ENCODE measurements at places on chromosomes 6 and 20.
A peak's percentile ranks its signal among the peaks of the same experiment; 100 is the strongest.

DNA sequence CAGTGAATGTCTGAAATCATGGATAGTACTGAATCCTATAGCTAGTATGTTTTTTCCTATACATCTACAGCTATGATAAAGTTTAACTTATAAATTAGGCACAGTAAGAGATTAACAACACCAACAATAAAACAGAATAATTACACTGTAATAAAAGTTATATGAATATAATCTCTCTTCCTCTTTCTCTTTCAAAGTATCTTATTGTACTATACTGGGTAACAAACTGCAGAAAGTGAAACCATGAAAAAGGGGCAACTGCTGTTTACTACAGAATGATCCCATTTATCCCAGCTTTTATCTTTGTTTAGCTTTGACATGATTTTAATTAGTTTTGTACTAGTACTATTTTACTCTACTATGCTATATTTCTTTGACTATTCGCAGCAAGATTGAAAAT, 25.8 kb downstream of the ESF1 start:
- DNase-seq, result no peak

DNA sequence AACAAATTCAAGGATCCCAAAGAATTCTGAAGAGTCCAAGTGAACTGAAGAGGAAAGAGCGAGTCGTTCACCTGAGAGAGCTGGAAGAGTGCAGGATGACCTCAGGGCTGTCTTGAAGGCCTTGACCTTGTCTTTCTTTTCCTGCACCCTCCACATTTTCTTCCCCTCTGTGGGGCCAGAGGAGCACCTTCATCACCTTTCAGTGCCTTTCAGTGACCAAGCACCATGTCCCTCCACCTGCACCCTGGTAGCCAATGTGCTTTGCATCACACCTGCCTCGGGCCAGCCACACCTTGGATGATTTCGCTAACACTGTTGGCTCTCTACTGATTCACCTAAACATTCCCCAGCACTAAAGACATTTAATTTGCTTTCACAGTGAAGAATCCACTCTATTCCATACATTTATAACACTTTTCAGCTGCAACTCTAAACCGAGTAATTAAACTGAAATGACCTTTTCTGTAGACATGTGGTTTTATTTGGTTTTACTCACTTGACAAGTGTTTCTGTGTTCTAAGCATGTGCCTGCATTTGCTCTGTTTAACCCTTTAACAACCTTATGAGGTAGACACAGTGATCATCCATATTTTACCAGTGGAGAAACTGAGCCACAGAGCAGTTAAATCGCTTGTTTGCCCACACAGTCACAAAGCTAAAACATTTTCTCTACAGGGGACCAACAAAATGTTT, 121.3 kb upstream of the CST7 start:
- no peak for DNase-seq

DNA sequence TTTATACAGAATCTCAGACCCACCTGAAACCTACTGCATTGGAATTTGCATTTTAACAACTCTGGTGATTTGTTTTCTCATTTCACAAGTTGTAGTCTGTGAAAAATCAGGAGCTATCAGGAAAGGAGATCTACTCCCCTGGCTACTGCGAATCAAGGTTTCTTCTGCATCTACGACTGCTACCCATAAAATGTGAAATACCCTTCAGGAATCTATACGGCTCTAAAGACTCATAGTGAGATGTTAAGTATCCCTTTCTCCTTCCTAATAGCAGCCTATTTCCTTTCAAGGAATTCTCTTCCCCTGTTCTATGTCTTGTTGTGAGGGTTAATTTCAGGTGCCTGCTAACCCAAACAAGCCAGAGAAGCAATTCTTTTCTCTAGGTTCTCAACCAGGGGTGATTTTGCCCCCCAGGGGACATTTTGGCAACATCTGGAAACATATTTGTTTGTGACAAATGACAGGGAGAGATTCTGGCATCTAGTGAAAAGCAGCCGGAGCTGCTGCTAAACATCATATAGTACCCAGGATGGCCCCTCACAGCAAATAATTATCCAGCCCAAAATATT, 26.3 kb downstream of the WFDC3 start:
- no peak for DNase-seq

DNA sequence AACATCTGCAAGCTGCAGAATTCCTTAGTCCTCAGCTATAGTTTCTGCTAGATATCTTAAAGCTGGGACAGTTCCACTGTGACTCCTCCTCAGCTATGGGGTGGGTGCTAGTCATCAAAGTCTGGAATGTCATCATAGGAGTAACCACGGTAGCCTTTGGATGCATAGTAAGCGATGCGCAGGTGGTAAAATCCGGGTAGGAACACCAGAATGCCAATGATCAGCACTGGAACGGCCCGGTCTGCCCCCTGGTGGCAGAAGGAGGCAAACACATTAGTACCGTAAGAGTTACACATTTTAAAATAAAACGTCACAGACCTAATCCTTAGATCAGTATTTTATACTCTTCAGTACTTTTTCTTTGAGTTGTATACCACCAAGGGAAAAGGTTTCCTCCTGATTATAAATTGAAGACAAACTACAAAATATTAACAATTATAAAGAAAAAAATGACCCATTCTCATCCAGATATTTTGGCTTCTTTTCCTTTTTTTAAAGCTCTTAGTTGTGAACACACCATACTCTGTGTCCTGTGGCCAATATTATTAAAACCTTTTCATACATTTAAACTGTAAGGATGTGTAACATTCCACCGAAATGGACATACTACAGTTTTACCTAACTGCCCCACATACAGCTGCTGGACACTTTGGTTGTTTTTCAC, 18.9 kb downstream of the PCNA start:
- no peak for DNase-seq

DNA sequence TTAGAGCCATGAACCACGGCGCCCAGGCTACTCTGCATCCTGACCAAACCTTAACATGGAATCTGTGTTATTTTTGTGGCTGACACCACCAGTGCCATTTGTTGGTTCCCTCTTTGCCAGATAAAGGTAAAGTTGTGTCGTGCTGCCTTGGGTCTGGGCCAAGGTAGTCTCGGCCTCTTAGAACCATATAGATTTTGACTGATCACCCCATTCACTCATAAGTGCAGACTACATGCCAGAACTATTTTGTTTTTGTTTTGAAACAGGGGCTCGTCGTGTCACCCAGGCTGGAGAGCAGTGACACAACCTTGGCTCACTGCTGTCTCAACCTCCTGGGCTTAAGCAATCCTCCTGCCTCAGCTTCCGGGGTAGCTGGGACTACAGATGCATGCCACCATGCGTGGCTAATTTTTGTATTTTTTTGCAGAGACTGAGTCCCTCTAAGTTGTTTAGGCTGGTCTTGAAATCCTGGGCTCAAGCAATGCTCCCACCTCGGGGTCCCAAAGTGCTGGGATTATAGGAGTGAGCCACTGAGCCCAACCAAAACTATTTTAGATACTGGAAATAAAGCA, 19.2 kb upstream of the RIPOR3 start:
- no peak for DNase-seq

DNA sequence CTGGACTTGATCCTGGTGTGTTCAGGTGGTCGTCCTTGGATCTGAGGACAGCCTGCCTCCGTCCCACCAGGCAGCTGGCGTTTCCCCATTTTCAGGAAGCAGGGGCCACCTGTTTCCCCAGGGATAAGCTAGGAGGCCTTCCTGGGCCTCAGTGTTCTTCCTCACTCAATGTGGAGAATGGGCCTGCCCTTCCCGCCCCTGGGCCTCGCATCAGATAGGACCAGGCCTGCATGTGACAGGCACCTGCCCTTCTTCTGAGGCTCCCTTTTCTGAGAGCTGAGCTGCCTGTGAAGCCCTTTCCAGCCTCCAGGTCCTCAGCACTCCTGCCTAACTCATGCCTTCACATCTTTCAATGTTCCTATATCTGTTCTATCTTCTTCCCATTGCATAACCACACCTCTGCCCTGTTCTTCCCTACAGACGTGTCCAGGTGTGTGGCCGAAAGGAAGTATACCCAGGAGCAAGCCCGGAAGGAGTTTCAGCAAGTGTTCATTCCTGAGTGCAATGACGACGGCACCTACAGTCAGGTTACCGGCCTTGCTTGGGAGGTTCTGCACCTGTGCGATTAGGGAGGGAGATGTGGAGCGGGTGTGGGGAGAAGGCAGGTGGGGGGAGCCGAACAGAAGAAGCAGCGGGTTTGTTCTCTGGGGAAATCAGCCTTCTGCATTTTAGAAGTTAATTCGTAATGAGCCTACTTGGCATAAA, 85.1 kb downstream of the SMOC2 start:
- DNase-seq, result no peak

DNA sequence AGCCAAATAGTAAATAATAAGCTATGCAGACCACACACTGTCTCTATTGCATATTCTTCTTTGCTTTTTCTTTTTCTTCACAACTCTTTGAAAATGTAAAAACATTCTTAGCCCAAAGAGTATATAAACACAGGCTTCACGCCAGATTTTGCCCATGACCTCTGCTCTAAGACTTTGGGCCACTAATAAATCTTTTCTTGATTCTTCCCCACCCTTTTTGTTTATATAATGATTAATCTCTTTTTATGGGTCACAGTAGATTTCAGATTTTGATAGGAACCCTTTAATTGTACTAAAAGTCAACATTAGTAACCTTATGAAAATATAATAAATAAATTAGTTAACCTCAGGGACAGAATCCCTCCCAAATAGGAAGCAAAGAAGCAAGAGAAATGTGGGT, 15.8 kb upstream of the ENPP5 start:
- DNase-seq, result no peak

DNA sequence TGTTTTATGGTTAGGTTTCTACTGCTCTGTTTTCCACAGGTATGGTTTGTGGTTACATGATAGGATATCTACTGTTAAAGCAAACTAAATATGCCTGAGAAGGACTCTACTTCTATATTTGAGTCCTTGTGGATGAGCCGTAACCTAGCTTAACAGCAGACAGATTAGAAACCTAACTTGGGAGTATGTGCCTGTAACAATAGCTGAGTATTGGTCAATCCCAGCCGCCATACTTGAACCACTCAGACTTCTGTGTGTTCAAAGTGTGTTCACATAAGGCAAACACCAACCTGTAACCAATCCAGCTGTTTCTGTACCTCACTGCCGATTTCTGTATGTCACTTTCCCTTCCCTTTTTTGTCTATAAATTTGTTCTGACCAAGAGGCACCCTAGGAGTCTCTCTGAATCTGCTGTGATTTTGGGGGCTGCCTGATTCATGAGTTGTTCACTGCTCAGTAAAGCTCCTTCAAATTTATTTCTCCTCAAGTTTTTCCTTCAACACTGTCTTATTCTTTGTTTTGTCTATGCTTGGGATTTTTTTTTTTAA, 37.1 kb downstream of the PHF3 start:
- DNase-seq, result no peak

GRCh38 chr6:166408936-166409755, 26.4 kb upstream of the MPC1 start:
- no peak for DNase-seq

DNA sequence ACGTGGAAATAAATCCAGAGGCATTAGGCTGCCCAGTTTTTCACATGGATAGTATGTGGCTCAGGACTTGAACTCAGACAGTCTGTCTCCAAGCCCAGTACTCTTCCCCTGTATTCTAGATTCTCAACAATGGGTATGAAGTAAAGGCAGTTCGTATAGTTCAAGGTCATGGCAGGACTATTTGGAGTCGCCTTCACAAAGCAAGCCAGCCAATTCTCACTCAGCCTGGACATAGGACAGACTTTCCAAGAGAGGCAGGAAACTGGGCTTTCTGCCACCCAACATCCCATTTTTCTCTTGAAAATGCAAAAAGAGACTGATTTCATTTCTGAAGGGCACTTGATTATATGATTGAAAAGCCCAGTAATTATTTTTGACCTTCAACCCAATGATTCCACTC, 111.0 kb downstream of the EDN1 start:
- DNase-seq, result no peak

DNA sequence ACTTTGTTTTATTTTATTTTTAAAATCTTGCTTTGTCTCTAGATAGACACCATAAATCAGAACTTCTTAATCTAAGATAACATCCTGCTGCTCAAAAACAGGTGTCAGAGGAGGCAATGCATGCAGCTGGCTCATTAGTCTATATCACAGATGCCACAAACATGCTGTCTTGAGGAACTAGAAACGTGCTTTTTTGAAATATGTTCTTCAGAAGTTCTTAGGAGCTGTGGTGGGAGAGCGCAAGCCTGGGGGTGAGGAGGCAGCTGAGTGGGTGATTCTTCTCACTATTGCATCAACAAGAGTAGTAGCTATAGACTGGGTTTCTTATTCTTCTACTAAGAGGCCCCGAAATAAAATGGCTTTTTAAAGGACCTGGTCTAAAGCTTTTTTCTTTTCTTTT, 23.4 kb downstream of the IL22RA2 start:
- no peak for DNase-seq

DNA sequence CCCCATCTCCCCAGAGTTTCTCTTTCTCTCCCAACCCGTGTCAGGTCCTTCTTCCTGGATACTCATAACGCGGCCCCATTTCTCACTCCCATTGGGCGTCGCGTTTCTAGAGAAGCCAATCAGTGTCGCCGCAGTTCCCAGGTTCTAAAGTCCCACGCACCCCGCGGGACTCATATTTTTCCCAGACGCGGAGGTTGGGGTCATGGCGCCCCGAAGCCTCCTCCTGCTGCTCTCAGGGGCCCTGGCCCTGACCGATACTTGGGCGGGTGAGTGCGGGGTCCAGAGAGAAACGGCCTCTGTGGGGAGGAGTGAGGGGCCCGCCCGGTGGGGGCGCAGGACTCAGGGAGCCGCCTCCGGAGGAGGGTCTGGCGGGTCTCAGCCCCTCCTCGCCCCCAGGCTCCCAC, at the start of gene HLA-F:
Gene HLA-F (plus strand): TSS at position 173 of the 404 bp plus-strand sequence. CDS start 30 bp downstream, at position 203.
- DNase-seq, result no peak

DNA sequence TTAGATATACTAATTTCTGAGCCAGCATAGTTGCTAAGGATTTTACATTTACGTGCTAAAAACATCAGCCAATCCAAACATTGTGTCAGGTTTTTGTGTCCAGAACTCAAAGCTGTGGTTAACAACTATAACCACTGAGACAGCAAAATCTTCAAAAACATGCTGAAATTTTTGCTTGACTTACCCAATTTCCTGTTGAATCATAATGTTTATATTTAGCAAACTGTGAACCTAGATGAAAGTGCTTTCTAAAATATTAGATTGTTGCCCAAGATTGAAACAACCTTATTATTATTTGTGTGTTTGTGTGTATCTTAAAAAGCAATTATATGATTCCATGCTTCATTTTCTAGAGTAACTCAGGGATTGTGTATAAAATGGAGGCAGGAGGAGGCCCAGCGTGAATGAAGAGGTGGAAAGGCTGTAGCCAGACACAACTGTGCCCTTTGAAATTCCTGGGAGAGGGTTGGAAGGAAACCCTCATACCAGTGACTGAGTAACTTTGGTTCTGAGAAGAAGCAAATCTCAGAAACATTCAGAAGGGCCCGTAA, 48.0 kb downstream of the ARMC2 start:
- DNase-seq, result peak; percentile 84

DNA sequence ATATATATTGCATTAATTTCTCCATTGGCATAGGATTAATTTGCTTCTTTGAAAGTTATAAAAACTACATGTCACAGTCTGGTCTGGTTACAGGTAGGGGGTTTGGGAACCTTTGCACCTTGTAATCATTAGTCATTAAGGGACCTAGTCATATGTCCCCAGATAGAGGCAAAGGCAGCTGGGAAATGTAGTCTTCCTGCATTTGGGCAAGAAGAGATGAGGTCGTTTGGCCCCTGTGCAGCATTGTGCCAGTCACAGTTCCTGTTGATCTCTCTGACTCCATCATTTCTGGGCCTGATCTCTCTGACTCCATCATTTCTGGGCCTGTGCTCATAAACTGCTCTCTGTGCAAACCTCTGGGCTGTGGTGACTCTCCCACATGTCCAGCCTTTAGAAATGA, 73.2 kb downstream of the BCKDHB start:
- DNase-seq, result no peak

- peak; percentile 85 for DNase-seq
Observed at GRCh38 chr6:108737594-108738546, 110.4 kb upstream of the ARMC2 start.

GRCh38 chr6:109372130-109372529, 10.1 kb downstream of the CD164 start:
- no peak for DNase-seq

Data from AG04449 (cell line).